Right lobe of liver (tissue), 6 donors: ENCODE measurements at places on chromosomes 4 and X. TPM values are rescaled to one million over a fixed set of nuclear protein-coding genes. Genes with fewer than 3 reads are reported as not detected.

- DNase-seq: no peak
- no peak overlapping the region for H3K4me3 ChIP-seq
- no peak overlapping the region for H3K27ac ChIP-seq
- no peaks in the 10 kb centered on the region for H3K4me1 ChIP-seq
- H3K36me3 ChIP-seq: no peaks in the 10 kb centered on the region
- no peaks in the 10 kb centered on the region for H3K27me3 ChIP-seq
Measured at GRCh38 chrX:17047224-17047623, 100.8 kb downstream of the REPS2 start.

Gene SMR3A
- not detected for total RNA-seq

DNA sequence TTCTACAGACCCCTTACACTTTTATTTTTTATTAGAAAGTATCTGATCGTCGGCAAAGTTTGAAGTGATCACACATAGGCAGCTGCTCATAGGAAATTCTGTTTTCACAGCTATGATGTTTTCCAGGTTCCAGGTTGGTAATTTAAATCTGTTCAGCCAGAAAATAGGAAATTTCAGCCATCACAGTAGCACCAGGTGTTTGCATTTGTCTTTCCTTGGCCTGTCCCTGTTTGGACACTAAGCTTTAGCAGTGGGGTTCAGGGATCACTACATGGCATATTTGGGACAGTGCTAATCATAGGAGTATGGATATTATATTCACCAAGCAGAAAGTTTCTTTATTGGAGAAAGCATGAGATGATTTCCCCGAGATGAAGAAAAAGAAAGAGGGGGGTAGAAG is 92.9 kb downstream of the ANK2 start:
- H3K36me3 ChIP-seq: no peaks in the 10 kb centered on the region
- DNase-seq: no peak
- H3K4me3 ChIP-seq: no peak overlapping the region
- no peaks in the 10 kb centered on the region for H3K27me3 ChIP-seq
- H3K4me1 ChIP-seq: no peaks in the 10 kb centered on the region

Gene AFM
- total RNA-seq: 320 TPM

DNA sequence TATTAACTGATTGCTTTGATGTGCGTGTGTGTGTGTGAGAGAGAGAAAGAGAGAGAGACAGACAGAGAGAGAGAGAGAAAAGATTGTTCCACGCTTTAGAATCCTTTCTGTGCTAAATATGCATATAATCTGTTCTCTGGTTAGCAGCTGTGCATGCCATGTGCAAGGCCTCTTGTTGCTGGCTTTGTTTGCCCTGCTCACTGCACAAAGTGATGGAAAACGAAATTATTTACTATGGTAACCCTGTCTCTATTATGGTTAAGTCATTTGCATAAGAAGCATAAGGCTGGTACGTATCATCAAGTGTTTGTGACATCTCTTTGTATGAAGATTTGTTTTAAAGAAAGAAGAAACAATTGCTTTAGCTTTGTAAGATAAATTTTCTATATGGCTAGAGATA is 190.2 kb upstream of the POF1B start:
- no peak for DNase-seq
- no peak overlapping the region for H3K27ac ChIP-seq
- no peak overlapping the region for H3K4me3 ChIP-seq
- no peaks in the 10 kb centered on the region for H3K36me3 ChIP-seq
- no peaks in the 10 kb centered on the region for H3K27me3 ChIP-seq
- H3K4me1 ChIP-seq: no peaks in the 10 kb centered on the region

DNA sequence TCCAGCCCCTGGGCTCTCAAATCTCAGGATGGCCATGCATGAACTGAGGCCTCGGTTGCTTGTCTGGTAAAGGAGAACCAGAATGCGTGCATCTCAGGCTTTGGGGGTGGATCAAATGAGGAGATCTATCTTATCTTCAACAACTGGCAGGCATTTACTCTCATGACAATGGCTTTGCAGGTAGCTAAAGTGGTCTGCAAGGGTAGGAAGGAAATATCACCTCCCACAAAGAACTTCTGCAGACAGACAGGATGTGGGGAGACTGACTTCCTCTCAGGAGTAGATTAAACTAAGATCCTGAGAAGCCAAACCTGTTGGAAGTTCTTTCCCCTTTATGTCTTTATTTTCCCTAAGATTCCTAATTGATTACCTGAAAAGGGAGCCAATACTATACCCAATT is 7.8 kb downstream of the LDB2 start:
- H3K27me3 ChIP-seq: no peaks in the 10 kb centered on the region
- no peak overlapping the region for H3K27ac ChIP-seq
- H3K36me3 ChIP-seq: no peaks in the 10 kb centered on the region
- H3K4me1 ChIP-seq: no peaks in the 10 kb centered on the region
- no peak for DNase-seq
- no peak overlapping the region for H3K4me3 ChIP-seq

DNA sequence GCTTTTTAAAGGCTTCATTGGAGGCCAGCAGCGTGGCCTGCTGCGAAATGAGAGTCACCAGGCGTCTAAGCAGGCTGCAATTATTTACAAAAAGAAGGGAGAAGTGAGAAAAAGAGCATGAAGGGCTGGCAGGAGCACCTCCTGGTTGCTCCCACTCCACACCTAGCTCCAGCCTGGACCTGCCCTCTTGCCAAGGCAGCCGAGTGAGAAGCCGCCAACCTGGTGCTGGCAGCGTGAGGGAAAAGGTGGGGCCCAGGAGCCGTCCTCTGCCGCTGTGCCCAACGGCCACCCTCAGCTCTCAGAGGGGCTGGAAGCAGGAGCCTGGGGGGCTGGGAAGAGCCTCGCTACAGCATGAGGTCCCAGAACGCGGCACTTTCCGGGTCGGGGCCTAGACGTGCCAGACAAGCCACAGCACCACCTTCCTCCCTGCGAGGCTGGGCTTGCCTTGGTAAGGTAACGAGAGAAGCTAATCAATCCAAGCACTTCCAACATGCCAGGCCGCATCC is 16.3 kb downstream of the SLC6A8 start:
- no peaks in the 10 kb centered on the region for H3K36me3 ChIP-seq
- no peaks in the 10 kb centered on the region for H3K4me1 ChIP-seq
- no peak overlapping the region for H3K4me3 ChIP-seq
- no peak for DNase-seq
- no peaks in the 10 kb centered on the region for H3K27me3 ChIP-seq
- H3K27ac ChIP-seq: no peak overlapping the region

Gene BANK1
- 0.17 TPM for total RNA-seq

DNA sequence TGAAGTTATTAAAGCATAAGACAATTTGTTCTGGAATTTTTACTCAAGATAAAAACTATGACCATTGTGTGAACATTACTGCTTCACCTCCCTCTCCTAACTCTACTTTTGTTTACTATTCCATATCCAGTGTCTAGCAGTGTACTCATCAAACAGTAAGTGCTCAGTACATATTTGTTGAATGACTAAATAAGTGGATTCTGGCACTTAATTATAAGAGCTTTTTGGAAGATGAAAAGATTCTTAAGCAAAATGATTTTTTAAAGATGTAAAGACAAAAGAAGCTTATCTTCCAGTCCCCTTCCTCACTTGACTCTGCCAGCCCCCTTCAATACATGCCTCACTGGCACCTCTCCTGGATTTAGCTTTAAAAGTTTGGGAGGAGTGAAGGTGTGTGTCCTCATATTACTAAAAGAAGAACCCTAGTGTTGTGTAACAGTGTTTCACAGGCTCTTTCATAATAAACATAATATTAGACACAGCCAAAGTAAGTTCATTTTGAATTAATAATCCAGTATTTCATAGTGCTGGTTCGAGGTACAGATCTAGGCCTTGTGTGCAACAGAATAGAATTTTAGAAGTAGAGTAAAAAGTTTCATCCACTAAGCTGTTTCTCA is 53.0 kb downstream of the GAB1 start:
- H3K27ac ChIP-seq: peak overlapping the region; percentile 38
- no peak for DNase-seq
- H3K4me1 ChIP-seq: no peaks in the 10 kb centered on the region
- H3K4me3 ChIP-seq: no peak overlapping the region

Gene DGAT2L6
- total RNA-seq: not detected

Gene FAM114A1
- 72.9 TPM for total RNA-seq

DNA sequence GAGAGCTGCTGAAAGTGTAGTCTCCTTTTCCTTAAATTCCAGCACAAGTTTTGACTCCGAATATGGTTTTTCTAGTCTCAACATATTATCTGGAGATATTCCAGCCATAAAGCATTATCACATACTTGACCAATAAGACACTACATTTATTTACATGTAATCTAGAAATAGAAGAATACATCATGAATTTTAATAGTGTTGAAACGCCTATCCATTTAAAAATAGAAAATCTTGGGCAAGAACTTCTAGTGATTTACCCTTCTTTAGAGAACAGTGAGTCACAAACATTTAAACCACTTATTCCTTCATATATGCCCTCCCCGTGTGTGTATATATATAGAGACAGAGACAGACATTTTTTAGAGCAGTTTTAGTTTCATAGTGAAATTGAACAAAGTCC is 161.5 kb downstream of the SOWAHB start:
- no peak overlapping the region for H3K27ac ChIP-seq
- no peaks in the 10 kb centered on the region for H3K4me1 ChIP-seq
- H3K36me3 ChIP-seq: peaks cover 4% of the 10 kb centered on the region
- DNase-seq: no peak

- no peak overlapping the region for H3K27ac ChIP-seq
- no peak overlapping the region for H3K4me3 ChIP-seq
- H3K4me1 ChIP-seq: no peaks in the 10 kb centered on the region
Measured at GRCh38 chr4:188037003-188037713, 41.6 kb downstream of the ZFP42 start.

DNA sequence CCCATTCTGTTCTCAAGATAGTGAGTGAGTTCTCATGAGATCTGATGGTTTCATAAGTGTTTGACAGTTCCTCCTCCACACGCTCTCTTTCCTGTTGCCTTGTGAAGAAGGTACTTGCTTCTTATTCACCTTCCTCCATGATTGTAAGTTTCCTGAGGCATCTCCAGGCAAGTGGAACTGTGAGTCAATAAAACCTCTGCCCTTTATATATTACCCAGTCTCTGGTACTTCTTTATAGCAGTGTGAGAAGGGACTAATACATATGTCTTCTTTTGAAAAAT is 58.4 kb downstream of the CFAP299 start:
- no peaks in the 10 kb centered on the region for H3K27me3 ChIP-seq
- H3K4me3 ChIP-seq: no peak overlapping the region
- H3K36me3 ChIP-seq: no peaks in the 10 kb centered on the region
- H3K4me1 ChIP-seq: no peaks in the 10 kb centered on the region
- no peak overlapping the region for H3K27ac ChIP-seq

Gene CT45A1
- total RNA-seq: not detected

Gene GNRHR
- total RNA-seq: not detected

DNA sequence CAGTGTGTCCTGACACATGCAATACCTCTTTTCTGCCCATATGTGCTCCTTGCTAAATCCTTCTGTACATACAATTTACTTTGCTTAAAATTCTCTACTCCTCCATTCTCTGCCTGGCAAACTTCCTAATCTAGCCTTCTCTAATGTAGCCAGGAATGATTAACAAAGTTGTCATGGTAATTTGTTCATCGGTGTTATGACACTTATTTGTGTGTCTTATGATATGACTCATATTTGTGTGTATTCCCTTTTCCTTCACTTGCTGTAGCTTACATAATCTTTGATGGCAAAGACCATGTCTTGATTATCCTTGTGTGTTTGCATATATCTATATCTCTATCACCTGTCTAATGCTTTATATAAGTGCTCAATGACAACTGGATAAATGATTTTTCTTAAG is 133.3 kb downstream of the COL25A1 start:
- H3K36me3 ChIP-seq: no peaks in the 10 kb centered on the region
- H3K27me3 ChIP-seq: no peaks in the 10 kb centered on the region
- DNase-seq: no peak
- H3K27ac ChIP-seq: no peak overlapping the region
- H3K4me1 ChIP-seq: no peaks in the 10 kb centered on the region

DNA sequence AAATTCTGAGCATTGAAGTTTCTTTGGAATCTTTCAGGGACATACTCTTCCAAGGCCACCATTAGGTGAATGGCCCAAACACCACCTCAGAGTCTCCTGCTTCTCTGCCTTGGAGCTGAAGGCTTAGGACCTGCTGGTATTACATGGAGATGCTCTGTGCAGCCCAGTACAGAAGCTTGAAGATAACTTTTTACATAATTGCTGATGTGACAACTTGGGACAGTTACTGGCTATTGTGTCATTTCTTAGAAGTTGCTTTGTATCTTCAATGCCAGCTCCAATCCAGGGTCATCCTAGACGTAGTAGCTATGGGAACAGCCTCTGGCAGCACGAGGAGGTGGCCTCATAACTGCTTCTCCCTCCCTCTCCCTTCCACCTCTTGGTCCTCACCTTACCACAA is 60.5 kb downstream of the RTL5 start:
- no peak overlapping the region for H3K4me3 ChIP-seq
- no peaks in the 10 kb centered on the region for H3K4me1 ChIP-seq
- no peaks in the 10 kb centered on the region for H3K36me3 ChIP-seq

DNA sequence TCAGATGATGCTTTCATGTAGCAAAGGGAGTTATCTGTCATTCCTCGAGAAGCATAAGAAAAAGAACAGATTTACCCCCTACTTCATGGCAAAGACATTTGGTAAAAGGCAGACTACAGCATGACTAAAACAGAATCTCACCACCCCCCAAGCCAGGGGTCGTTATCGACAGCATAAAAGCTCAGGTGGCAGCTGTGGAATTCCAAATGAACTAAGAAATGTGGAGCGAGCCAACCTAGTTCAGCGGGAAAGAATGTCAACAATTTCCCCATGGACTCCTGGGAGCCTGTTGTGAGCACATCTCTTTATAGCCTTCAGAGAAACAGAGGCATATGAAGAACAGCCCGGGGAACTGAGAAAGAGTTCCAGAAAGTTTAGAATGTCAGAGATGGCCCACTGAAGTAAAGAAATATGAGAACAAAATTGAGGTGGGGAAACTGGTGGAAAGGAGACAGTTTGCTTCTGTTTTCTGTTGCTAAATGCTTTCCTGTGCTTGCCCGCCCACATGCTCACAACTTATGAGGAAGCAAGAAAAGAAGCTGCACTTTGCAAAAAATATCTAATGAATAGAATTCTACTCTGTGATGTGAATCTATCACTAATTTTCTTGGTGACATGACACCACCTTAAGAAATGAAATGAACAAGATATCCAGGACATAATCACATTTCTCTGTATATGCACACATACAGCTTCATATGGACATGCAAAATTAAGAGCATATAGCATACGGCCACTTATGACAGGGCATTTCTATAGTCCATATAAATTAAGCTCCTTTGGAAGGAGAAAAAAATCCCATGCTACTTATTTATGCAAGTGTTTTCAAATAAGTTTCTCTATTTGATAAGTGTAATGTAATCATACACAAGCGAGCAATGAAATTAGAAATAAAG is 135.3 kb upstream of the MID1 start:
- H3K4me1 ChIP-seq: no peaks in the 10 kb centered on the region
- H3K36me3 ChIP-seq: no peaks in the 10 kb centered on the region
- H3K27me3 ChIP-seq: no peaks in the 10 kb centered on the region
- no peak overlapping the region for H3K27ac ChIP-seq
- DNase-seq: no peak
